ENCODE measurements at places on chromosomes 13 and 19.
A peak's percentile ranks its signal among the peaks of the same experiment; 100 is the strongest.

- peak; percentile 49 for DNase-seq
These were observed 17.1 kb downstream of the IGFL3 start for GRCh38 chr19:46107371-46107770.

DNA sequence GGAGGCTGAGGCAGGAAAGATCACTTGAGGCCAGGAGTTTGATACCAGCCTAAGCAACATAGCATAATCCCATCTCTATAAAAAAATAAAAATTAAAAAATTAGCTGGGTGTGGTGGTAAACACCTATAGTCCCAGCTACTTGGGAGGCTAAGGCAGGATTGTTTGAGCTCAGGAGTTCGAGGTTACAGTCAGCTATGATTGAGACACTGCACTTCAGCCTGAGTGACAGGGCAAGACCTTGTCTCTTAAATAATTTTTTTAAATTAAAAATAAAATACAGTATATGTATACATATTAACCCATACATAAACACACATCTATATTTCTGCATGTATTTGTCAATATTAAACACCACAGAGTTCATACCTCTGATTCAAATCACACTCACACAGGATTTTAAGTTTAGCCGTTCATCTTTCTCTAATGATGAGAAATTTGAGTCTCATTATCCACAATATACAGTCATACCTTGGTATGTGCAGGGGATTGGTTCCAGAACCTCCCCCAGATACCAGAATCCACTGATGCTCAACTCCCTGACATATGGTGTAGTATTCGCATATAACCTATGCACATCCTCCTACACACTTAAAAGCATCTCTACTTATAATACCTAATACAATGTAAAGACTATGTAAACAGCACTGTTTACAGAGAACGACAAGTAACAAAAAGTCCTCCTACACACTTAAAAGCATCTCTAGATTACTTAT lies 44.7 kb downstream of the PSPC1 start:
- no peak for DNase-seq

DNA sequence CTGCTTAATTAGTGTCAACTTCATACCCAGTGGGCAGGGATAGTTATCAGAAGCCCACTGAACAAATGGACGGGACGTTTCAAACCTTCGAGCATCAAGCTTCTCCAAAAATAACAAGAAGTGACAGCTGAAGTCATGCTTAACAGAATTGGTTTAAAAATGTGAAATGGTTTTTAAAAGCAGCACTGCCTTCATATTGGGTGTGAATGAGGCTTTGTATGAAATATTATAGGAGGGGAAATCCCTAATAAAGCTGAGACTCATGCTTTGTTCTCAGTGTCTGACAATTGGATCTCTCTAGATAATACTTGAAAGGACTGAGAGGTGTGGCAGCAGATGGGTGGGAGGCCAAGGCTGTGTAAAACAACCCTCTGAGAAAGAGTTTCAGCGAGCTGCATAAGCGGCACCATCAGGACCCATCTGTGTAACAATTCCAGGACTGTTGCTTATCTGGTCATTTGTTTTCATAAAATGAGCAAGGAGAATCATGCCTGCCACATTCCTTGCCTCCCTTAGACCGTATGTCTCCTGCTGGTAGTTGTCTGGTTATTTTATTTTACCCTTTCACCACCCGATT lies 667.7 kb downstream of the DIAPH3 start:
- DNase-seq = no peak

DNA sequence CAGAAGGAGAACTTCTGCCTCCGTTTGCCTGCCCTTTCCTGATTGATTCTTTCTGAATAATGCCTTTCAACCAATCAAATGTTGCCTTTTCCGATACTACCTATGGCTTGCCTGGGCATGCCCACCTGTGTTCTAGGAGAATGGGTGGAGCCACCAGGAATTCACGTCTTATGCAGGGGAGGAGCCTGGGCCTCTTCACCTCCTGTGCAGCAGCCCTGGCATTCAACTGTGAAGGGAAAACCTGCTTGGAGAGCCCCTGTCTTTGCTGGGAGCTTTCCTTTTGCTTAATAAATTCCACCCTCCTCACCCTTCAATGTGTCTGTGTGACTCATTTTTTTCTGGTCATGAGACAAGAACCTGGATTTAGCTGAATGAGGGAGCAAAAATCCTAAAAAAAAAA lies 730.7 kb downstream of the UQCRFS1 start:
- no peak for DNase-seq

DNA sequence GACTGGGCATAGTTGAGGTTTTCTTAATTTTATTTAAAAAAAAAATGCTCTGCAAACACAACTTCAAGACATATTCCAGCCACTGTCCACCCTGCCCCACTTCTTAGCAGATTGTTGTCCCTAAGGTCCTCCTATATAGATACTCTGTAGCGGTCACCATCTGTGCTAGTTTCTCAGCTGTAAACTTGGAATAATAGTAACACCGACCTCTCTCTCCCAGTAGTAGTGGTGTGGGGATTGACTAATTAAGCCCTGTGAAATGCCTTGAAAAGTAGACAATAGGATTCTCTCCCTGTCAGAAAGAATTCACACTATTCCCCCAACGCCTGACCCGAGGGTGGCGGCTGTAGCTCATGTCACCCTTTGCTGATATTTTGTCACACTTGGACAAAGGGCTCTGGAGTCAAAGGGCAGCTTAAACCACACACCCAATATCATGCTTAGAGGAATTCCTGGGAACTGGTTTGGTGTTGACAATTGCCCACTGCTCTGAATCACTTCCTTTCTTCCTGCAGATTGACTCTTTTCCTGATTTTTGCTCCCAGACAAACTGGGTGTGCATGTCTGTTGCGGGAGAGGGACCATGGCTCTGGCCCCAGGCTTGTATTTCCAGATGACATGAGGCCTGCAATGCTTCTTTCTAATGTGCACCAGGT lies 9.2 kb upstream of the SERP2 start:
- peak; percentile 89 for DNase-seq

DNA sequence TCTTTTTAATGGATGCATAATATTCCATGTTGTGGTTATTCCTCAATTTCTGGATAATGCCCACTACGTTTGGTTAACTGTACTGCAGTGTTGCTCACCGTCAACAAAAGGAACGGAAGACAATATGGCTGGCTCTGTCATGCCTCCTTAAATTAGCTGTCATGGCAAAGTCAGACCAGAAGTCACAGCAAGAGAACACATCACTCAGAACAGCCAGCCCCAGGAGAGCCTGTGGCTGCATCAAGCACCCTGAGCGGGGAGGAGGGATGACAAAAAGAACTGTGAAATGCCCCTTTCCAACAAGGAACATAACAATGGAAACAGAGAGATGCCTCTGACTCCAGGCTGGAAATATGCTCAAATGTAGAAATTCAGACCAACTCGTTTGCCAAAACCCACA lies 366.0 kb upstream of the ZNF507 start:
- DNase-seq = no peak

GRCh38 chr19:5128936-5129389 lies 160.1 kb downstream of the KDM4B start:
- DNase-seq = no peak

- DNase-seq = peak; percentile 98
These were observed 3.5 kb upstream of the SBNO2 start for GRCh38 chr19:1177322-1178114.

DNA sequence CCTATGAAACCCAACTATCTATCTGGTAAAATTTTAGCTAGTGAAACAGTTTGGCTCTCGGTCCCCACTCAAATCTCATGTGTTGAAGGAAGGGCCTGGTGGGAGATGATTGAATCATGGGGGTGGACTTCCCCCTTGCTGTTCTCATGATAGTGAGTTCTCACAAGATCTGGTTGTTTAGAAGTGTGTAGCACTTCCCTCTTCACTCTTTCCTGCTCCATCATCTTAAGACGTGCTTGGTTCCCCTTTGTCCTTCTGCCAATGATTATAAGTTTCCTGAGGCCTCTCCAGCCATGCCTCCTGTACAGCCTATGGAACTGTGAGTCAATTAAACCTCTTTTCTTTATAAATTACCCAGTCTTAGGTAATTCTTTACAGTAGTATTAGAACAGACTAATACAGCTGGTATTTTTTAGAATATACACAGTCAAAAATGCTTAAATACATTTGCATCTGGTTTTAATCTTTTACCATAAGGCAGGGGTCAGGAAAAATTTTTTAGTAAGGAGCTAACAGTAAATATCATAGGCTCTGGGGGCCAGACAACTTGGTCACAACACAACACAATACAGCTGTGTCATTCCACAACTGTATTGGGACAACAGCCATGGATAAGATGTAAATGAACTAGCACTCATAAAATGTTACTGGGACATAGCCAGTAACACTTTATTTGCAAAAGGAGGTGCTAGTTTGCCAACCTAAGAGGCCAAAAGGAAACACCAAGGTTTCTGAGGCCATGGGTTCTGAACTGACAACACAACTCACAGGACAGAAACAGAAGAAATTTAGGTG lies 24.3 kb downstream of the DZIP1 start:
- DNase-seq = no peak

- no peak for DNase-seq
These were observed 11.8 kb downstream of the FXYD5 start for GRCh38 chr19:35166100-35167063.

DNA sequence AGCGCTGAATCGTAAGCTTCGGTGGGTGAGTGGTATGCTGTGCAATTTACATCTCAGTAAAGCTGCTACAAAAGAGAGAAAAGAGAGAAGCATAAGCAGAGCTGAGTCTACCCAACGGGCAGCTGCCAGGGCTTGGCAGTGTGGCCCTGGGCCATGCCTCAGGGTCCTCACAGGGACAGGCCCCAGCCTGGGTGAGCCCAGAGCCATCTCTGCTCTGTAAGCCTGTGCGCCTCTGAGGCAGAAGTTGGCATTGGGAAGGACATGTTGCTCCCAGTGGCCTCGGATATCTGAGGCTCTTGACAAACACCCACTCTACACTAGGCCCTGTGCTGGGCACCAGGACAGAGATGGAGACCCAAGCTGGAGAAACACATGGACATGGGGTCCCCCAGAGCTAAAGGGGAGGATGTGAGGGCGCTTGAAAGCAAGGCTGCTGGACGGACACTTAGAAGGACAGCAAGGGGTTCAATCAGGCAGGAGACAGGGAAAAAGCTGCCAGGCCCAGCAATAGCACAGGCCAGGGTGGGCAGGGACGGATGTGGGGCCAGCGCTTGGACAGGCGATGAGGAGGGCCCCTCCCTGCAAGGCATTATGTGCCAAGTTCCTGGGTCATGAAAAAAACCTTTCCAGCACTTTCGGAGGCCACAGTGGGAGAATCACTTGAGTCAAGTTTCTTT lies 14.7 kb downstream of the PPP6R1 start:
- no peak for DNase-seq

GRCh38 chr13:106650690-106651205 lies 82.8 kb upstream of the ARGLU1 start:
- DNase-seq = peak; percentile 3

GRCh38 chr13:26604784-26605545 lies 47.5 kb downstream of the WASF3 start:
- DNase-seq = no peak

DNA sequence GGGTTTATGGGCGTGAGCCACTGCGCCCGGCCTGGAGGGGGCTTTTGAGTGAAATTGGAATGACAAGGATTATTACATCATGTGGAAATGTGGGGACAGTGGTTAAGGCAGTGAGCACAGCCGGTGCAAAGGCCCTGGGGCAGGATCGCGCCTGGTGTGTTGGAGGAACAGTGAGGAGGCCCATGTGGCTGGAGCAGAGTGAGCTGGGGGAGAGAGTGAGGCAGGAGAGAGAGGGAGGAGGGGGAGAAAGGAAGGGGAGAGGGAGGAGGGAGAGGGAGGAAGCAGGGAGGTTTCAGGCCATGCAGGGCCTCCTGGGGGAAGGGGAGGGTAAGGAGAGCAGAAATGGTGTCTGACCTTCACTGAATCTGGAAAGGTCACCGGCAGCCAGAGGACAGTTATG lies 11.3 kb upstream of the CELF5 start:
- no peak for DNase-seq

- DNase-seq = no peak
These were observed 29.1 kb downstream of the ZNF787 start for GRCh38 chr19:56091751-56092546.

- DNase-seq = no peak
These were observed 204.4 kb upstream of the TRPC4 start for GRCh38 chr13:38073931-38074330.

- DNase-seq = no peak
These were observed 339.7 kb upstream of the EDNRB start for GRCh38 chr13:78258304-78258703.

DNA sequence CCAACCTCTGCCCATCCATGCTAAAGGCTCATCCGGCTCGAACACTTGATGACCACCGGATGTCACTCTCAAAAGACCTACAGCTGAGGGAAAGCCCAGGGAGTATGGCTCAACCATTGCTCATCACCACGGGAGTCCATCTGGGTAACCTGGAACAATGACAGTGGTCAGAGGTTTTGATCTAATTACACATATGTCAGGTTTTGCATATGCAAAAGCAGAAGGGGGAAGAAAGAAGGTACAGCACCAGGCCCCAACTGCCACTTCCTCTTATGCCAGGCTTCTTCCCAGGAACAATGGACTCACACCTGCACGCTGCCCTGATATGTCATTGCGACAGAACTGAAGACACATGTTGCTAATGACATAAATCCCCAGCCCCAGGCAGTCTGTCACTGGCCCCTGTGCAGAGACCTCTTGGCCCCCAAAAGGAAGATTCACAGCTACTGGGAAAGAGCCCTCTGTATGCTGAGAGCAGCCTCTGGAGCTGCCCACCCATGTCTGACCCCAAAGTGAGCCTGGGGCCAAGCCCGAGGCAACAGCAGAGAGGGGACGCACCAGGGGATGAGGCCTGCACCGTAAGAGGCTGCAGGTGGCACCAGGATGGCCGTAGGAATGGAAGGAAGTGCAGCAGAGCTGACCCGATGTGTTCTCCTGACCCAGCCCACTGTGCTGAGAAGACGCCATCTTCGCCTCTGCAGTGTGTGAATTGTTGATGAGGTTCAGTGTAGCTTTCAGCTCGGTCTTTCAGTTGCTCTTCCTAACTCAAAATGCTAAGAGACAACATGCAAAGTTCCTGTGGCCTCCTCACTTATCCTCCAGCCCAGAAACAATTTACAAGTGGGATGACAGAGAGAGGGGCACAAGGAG lies 26.3 kb downstream of the EPS15L1 start:
- peak; percentile 83 for DNase-seq

GRCh38 chr13:100789968-100790367 lies 115.4 kb upstream of the TMTC4 start:
- DNase-seq = peak; percentile 25

GRCh38 chr19:52739576-52739975 lies 4.7 kb upstream of the ZNF611 start:
- no peak for DNase-seq

DNA sequence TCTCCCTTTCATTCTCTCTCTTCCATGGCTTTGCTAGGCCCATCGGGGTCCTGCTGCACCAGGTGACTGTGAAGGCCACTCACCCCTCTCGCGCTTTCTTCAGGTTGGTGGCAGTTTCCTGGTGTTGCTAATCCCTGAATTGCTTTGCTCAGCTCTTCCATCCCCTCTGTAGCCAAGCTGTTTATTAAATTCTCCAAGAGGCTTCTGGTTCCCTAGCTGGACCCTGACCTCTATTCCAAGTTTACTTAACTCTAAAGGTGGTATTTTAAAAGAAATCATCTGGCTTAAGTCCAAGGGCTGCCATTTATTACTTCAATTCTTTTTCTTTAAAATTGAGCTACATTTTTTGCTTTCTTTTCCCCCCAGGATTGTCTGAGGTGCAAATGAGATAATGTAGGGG lies 32.7 kb upstream of the MICU2 start:
- DNase-seq = no peak

GRCh38 chr19:46785054-46785979 lies 3.1 kb downstream of the SLC1A5 start:
- no peak for DNase-seq
